ENCODE measurements at places on chromosomes 16 and 17. TPM values are rescaled to one million over a fixed set of nuclear protein-coding genes. Genes with fewer than 3 reads are reported as not detected.
A peak's percentile ranks its signal among the peaks of the same experiment; 100 is the strongest.

- no peak for DNase-seq
Measured at GRCh38 chr17:55466671-55467070, 44.6 kb downstream of the SMIM36 start.

DNA sequence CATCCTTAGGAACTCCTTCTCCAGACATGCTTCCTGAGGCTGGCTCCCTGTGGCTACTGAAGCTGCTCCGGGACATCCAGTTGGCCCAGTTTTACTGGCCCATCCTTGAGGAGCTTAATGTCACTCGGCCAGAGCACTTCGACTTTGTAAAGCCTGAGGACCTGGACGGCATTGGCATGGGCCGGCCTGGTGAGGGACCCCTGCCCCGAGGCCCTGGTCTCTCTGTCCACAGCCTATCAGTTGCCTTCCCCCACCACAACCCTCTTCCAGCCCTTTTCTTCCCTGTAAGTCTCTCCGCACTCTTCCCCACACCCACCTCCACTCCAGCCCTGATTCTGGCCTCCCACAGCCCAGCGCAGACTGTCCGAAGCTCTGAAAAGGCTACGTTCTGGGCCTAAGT is 2.0 kb downstream of the TNK1 start:
- no peak for DNase-seq

DNA sequence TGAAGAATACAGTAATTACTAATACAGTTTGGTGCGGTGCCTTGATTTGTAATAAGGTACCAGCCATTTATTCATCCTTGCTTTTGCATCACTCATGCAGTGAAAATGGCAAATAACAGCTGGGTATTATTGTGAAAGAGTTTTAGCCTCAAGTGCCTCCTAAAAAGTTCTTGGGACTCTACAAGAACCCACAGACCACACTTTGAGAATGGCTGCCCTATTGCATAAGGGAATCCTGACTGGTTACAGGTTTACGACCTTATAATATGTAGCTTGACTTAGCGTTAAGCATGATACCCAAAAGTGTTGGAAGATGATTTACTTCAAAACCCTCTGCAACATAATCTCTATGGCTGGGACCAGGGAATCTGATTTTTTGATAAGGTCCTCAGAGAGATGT is 4.2 kb downstream of the MYH13 start:
- no peak for DNase-seq

- DNase-seq = no peak
Measured at GRCh38 chr17:78555746-78556401, 21.3 kb downstream of the DNAH17 start.

GRCh38 chr16:648071-648780 is 939 bp upstream of the WDR90 start:
- DNase-seq = no peak

- DNase-seq = peak; percentile 31
Measured at GRCh38 chr17:59425085-59425931, 93.9 kb downstream of the YPEL2 start.

- peak; percentile 81 for DNase-seq
Measured at GRCh38 chr17:17028059-17028877, 14.0 kb upstream of the MPRIP start.

GRCh38 chr16:88003316-88003715 is 52.1 kb downstream of the BANP start:
- no peak for DNase-seq

GRCh38 chr16:54936201-54936978 is 5.7 kb downstream of the IRX5 start:
- DNase-seq = peak; percentile 79

- DNase-seq = peak; percentile 74
Measured at GRCh38 chr16:4273858-4274311, 1.1 kb upstream of the TFAP4 start.

DNA sequence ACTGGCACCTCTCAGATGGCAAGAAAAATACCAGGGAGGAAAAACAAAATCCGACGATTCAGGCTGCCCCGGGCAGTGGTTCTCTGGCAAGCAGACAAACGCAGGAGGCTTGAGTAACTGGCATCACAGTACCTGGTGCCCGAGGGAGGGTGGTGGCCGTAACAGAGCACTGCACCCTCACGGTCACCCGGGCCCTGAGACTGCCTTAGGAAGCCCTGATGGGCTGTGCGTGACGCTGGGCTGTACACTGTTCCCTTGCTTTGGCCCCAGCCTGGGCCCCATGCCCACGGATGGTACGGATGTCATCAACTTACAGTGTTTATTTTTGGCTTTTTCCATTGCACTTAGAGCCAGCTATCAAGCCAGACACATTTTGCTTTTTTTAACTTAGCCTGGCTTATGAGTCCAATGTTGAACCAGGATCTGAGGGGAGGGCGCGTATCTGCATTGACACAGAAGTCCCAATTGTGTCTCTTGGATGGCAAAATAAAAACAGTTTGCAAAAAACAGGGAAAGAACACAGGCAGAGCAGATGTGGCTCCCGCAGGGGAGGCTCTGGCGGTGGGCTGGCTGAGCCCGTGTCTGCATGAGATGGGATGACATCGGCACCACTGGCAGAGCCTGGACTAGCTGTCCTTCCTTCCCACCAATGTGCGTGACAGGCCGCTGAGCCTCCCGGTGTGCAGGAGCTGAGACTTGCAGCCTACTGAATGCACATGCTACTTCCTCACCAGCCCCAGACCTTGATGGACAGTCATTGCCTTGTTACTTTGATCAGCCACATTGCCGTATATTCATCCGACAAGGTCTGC is 287.7 kb downstream of the FOXL1 start:
- no peak for DNase-seq

DNA sequence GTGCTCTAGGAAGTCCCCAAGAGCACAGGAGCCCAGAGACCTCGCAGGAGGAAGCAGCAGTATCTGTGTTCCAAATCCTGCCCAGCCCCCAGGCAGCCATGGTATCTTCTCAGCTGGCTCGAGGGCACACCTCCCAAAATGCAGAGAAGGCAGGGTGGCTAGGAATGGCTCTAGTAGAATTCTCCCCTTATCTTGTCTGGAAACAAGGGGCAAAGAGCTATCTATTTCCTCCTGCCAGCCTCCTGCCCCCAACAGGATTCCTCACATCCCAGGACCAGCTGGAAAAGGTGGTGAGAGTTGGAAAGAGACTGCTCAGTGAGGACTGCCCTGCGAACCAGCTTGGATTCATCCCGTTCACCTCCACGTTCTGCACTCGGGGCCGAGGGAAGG is 8.6 kb upstream of the TSPOAP1 start:
- no peak for DNase-seq

GRCh38 chr17:15303851-15304250 is 37.5 kb downstream of the TEKT3 start:
- DNase-seq = no peak

- DNase-seq = peak; percentile 51
Measured at GRCh38 chr16:48608871-48609651, 919 bp downstream of the N4BP1 start.

DNA sequence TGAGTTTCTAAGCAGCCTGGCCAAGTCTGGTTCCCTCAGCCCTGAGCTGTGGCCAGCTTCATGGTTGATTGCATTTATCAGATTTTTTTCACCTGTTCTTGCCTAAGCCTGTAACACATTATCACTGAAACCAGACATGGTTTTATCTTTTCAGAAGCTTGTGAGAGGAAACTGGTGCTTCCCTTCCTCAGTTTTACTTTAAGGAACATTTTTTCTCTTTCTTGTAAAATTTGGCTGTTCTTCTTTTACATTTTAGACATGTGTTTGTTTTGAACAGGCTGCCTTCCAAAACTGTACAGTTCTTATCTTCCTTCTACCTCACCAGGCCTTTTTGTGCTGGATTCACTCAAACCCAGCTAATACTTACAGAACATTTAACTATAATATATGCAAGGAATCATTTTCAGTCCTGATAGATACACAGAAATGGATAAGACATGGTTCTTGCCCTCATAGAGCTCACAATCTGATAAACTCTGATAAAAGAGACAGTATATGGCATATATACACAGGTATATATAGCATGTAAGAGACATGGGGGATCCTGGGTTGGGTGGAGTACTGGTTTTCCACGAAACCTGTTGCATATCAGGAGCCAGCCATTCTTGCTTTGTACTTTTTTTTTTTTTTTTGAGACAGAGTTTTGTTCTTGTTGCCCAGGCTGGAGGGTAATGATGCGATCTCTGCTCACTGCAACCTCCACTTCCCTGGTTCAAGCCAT is 44.5 kb downstream of the ZNRF1 start:
- no peak for DNase-seq

DNA sequence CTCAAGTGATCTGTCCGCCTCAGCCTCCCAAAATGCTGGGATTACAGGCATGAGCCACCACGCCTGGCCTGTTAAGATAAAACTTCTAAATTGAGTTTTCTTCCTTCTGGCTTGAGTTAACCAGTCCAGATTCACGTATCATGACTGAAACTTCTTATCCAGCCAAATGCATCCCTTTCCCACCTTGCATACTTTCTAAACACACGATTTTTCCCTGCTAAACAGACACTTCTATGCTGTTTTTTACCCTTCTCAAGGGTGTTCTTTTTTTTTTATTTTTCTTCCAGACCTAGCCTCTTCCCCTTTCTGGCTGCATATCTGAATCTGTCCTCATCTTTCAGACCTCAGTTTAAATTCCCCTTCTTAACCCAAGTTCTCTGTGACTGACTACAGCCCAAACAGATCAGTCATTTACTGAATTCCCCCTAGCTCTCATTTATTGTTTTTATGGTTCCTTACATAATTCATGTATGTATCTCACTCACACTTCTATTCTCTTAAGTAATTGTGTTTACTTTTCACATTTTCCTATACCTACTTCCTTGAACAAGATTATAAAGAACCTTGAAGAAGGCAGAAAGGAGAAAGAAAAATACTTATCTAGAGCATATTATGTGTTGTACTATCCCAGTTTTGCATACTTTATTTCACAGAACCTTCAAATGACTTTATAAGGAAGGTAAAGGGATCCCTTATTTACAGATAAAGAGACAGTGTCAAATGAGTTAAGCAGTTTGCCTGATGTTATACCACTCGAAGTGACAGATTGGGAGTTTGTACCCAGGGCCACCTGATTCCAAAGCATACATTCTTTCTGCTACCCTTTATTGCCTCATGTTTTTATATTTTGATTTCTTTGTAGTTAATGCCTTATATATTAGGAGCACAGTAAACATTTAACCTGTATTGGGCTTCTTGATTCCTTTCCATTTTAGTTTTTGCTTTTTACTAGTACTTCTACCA is 5.2 kb downstream of the EVI2B start:
- DNase-seq = no peak

DNA sequence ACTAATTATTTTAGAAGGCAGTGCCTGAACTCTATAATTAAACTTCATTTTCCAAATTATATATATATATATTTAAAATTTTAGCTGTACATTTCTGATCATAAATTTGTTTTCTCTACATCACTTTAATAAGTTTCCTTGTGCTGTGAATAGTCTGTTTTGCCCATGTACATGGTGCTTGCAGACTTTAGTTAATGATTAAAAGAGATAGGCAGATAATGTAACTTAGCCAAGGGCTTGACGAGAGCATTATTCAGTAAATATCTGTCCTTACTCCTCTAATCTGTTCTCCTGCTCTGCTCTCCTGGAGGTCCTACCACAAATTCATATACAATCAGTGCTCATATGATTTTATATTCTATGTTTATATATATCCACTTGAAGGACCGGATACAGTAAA is 595.2 kb upstream of the KIF2B start:
- DNase-seq = no peak

DNA sequence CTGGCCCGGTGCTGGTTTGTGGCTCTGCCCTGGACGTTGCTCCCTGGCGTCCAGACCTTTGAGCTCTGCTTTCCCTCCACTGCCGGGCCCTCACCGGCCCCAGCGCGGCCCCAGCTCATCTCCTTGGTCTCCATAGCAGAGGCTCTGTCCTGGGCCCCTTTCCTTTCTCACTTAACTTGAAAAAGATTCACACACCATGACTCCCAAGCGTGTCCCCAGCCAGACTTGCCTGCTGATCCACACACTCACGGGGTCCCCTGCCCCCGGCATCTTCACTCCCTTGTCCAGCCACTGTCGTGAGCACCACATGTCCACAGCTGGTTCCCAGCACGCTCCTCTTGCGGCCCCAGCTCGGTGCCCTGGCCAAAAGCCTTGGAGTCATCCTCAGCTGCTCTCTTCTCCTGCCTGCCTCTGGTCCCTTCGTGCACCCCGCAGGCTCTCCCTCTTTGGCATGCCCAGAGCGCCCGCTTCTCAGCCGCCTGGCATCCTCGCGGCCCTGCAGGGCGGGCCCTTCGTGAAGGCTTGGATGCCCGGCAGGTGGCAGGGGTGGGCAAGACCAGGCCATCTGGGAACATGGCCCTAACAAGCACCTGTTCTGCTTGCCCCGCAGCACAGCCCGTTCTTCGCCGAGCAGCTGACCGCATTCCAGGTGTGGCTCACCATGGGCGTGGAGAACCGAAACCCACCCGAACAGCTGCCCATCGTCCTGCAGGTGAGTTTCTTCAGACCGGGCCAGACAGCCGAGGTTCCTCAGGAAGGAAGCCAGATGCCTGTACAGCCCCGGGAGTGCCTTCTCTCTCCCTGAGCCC is 145.6 kb upstream of the CHMP6 start:
- DNase-seq = no peak

- DNase-seq = peak; percentile 54
Measured at GRCh38 chr16:280552-280951, at the start of gene ARHGDIG. Gene ARHGDIG (plus strand): TSS chr16:280591. CDS start chr16:280681, 90 bp downstream.

DNA sequence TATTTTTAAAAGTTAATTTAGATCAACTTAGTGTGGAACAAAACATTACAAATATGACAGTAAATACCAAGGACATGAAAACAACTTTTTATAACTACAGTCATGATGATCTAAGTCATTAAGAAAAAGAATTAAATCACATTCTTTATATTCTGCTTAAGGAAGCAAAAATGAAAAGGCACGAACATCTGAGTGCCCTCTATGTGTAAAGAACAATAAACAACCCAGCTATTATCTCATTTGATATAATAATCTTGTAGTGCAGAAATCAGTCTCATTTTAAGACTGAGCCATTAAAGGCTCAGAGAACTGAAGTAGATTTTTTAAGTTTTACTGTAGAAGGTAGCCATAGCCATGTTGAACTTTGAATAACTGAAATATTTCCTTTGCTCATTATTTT is 13.4 kb downstream of the MYO1D start:
- no peak for DNase-seq

- no peak for DNase-seq
Measured at GRCh38 chr16:69100071-69100691, 5.3 kb upstream of the HAS3 start.

- no peak for DNase-seq
Measured at GRCh38 chr16:25563700-25564099, 128.1 kb upstream of the HS3ST4 start.

DNA sequence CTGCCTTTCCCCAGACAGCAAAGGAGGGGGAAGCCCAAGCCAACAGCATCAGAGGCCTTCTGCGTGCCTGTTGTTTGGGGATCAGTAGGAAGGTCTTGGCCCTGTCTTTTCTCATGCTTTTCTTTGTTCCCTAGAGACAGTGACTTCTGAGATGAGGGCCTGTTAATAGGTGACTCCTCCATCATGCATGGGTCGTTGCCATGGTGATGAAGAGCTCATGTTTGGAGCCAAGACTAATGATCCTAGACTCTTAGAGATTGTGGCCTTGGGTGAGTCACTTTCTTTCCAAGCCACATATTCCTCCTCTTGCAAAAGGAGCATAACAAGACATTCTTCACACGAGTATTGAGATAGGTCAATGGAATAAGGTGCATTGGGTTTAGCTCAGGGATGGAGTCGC is 201.1 kb upstream of the ASIC2 start:
- no peak for DNase-seq

- DNase-seq = no peak
Measured at GRCh38 chr17:15456972-15457722, 10.3 kb downstream of the CDRT4 start.

Gene CIITA
- total RNA-seq = 0.69 TPM

Gene TNFRSF17
- not detected for total RNA-seq

Gene ATP1B2
- total RNA-seq = 11.3 TPM

Gene MPHOSPH6
- 37.2 TPM for total RNA-seq

Gene KCTD19
- total RNA-seq = 1.0 TPM

Gene CCDC200
- not detected for total RNA-seq

Gene GNGT2
- not detected for total RNA-seq

Gene CARHSP1
- total RNA-seq = 180 TPM

Measured in glutamatergic neuron (in vitro differentiated cells).